ENCODE measurements at places on chromosomes 16 and 17.

GRCh38 chr17:43721537-43722268 is 36.9 kb downstream of the SOST start:
- DNase-seq, result no peak

DNA sequence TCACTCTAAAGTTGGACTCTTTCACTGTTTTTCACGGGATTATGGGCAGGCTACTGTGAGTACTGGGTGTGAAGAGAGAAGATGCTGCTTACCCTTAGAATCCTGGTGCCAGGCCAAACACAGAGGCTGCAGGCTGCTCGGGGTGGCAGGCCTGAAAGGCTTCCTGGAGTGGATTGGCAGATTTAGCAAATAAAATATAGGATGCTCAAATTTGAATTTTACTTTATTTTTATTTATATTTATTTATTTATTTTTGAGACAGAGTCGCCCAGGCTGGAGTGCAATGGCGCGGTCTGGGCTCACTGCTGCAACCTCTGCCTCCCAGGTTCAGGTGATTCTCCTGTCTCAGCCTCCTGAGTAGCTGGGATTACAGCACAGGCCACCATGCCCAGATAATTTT is 14.9 kb upstream of the STAC2 start:
- DNase-seq, result no peak

DNA sequence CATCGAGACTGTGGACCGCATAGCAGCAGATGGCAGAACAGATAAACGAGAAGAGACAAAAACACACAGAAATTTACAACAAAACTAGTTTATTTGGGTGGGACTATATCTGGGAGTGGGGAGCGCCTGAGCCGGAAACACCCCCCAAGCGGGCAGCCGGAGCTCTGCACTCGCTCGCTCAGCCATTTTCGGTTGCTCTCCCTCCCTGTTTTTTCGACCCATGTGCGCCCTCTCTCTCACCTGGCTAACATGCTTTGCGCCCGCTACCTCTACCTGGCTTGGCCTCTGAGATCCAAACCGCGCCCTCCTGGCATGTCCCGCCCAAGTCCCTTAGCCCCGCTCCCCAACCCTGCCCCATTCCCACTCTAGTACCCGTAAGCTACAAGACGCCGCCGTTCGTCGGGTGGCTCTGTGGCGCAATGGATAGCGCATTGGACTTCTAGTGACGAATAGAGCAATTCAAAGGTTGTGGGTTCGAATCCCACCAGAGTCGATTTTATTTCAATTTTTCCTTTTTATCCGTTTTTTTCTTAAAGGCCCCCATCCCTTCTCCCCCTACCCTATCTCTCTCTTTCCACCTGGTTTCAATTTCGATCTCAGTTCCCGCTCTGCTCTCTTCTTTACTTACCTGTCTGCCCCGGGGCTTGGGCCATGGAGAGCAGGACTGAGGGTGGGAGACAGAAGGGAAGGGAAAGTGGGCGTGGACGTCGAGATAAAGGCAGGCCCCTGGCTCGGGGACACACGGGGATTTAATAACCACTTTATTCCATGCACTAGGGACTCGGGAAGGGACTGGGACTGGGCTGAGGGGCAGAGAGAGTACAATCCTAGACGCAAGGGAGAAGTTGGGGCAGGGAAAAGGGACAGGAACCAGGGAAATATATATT is 2.4 kb upstream of the ALOXE3 start:
- peak; percentile 56 for DNase-seq

GRCh38 chr17:19304209-19304608 is 58.3 kb downstream of the B9D1 start:
- peak; percentile 43 for DNase-seq

DNA sequence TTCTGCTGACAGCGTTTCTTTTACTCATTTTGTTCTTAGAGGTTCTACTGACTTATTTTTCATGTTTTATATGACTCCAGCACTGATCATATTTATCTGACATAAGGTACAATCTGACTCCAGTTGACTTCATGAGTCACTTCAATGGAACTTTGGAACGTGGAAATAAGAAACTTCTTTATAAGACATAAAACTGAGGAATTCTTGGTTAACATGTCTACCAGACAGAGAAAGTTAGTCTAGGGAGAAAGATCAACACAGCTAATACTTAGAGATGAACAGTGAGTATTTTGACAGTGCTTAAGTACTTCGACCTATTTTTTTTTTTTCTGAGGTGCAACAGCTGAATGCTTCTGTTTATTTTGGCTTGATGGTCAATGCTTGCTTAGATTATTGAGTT is 679.5 kb downstream of the KCNJ2 start:
- DNase-seq, result no peak

DNA sequence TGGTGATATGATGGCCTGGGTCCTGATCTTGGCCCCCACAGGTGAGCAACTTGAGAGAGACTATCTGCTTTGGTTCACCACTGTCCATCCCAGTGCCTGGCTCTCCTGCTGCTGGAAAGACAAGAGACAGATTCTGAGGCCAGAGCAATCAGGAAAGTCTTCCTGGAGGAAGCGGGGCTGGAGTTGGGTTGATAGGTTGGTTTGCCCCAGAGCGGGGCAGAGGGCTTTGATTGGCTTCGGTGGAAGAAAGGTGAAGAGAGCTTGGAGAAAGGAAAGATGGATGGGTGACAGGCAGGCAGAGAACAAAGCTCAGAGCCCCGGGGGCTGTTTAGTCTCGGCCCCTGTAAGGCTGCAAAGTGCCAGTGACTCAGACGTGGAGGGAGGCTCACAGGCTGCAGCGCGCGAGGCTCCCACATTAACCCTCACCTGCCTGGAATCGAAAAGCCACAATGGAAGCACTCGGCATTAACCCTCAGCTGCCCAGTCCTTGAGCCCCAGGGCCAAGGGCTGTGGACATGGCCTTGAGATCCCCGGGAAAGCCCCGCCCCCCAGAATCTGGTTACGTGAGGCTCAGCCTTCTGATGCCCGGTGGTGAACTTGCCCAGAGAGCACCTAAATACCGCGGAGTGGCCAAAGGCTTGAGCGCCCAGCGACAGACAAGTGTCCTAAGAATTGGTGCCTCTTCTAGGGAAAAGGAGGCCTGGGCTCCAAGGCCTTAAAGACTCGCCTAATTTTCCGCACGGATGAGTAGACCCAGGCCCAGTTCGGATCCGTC is 996 bp upstream of the CPNE2 start:
- no peak for DNase-seq

DNA sequence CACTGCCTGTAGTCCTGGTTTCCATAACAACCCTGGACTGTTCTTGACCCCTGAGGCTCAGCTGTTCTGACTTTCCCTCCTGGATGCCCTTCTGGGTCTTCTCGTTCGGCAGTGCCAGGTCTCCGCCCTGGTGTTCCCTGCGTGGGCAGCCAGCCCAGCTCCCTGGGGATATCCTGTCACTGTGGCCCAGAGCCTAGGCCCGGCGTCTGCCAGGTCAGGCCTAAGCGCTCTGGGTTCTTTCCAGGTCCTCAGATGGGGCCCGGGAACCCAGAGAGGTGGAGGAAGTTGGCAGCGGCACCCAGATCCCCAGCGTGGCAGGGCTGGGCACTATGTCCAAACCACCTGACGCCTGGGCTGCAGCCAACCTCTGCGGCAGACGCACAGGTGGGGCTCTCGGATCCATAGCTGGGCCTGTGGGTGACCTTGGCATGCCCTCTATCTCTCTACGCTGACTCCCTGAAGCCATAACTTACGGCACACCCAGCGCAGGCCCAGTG is 12.5 kb upstream of the ATP2A3 start:
- no peak for DNase-seq

GRCh38 chr17:14775731-14776492 is 475.0 kb downstream of the HS3ST3B1 start:
- DNase-seq, result no peak

- no peak for DNase-seq
Measured at GRCh38 chr17:61728297-61728836, 135.0 kb downstream of the BRIP1 start.

- DNase-seq, result no peak
Measured at GRCh38 chr17:82957469-82957795, 117.6 kb upstream of the ZNF750 start.

DNA sequence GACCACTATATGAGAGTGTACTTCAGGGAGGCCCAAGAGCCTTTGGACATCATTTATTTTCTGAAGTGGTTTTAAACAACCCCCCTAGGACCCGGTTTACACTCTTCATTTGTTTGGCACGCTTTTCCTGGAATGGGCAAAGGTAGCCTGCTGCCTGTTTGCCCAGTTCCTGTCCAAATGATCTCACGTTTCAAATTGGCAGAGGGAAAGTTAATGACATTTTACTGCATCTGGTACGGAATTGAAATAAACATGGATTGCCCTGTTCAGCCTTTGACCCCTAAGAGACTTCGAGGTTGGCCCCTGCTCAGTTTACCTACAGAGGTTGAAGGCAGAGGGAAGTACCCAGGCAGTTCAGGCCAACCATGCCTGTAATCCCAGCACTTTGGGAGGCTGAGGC is 5.8 kb upstream of the RPRML start:
- no peak for DNase-seq

GRCh38 chr17:76843703-76844484 is 24.3 kb upstream of the MGAT5B start:
- DNase-seq, result no peak

DNA sequence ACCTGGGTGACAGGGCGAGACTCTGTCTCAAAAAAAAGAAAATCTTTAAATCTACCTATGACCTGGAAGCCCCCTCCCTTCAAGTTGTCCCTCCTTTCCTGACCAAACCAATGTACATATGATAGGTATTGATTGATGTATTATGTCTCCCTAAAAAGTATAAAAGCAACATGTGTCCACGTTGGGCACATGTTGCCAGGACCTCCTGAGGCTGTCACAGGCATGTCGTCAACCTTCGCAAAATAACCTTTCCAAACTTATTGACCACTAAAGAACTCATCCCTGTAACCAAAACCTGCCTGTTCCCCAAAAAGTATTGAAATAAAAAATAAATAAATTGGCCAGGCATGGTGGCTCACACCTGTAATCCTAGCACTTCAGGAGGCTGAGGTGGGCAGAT is 4.4 kb downstream of the OXLD1 start:
- DNase-seq, result no peak

GRCh38 chr17:40803617-40804082 is 3.9 kb upstream of the KRT28 start:
- DNase-seq, result peak; percentile 60

GRCh38 chr16:27816561-27816960 is 247.0 kb downstream of the GSG1L start:
- no peak for DNase-seq

- DNase-seq, result no peak
Measured at GRCh38 chr17:59893676-59894100, 767 bp downstream of the RPS6KB1 start.

DNA sequence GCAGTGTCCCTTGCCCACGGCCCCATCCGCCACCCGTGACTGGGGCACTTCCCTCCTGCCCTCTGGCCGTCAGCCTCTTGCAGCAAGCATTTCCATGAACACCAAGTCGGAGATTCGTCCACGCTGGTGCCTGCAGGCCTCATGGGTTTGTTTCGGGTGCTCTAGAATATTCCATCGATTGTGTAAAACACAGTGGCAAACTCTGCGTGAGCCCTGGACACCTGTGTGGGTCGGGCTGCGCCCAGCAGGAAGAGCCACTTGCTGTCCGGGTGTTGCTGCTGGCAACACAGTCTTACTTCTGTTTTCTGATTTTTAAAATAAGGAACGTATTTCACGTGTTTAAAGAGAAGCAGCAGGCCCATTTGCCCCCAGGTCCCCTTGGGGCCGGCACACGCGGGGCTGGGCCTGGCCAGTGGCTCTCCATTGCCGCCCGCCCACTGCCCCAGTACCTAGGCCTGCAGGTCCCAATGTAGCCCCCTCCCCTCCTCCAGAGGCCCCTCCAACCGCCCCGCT is 10.0 kb downstream of the CYBC1 start:
- no peak for DNase-seq

DNA sequence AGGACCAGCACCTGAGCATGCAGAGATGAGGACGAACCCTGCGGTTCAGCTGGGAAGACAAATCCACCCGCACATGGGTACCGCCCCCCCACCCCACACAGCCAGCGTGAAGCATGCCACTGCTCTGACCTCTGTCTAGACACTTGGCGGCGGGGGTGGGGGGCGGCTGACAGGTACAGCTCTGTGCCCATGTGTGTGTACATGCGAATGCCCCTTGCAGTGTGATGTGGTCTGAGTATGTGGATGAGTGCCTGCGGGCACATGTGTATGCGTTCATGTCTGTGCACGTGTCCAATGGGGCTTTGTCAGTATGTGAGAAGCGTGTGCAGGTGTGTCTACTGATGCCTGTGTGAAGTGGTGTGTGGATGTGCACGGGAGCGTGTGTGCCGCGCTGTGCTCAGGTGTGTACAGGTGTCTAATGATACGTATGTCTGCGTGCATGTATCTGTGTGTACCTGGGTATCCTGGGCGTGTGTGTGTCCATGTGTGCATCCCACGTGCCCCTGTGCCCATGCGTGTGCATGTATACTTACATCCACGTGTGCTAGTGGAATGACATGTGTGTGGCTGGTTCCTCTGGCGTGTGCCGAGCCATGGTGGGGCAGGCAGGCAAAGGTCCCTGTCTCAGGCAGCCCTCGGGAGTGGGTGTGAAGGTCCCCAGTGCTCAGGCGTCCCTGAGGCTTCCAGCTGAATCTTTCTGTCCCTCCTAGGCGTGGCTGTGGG is 636 bp upstream of the RAP1GAP2 start:
- no peak for DNase-seq

DNA sequence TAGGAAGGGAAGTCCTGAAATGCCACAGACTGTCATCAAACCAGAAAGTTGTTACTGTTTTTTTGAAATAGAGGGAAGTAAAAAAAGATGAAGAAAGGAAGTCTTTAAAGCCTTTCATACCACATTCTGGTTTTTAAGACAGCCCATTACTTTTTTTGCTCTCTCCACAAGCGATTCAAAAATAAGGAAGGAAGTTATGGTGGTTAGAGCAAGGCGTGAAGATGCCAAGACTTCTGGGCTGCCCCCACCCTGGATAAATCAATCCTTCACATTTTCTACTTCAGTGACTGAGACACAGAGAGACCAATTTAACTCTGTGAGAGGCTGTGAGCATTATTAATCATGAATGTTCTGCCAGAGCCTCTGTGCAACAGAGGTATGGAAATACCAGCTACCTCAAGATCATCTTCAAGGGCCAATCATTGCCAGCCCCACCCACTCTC is 82.3 kb upstream of the BCAR1 start:
- DNase-seq, result no peak

DNA sequence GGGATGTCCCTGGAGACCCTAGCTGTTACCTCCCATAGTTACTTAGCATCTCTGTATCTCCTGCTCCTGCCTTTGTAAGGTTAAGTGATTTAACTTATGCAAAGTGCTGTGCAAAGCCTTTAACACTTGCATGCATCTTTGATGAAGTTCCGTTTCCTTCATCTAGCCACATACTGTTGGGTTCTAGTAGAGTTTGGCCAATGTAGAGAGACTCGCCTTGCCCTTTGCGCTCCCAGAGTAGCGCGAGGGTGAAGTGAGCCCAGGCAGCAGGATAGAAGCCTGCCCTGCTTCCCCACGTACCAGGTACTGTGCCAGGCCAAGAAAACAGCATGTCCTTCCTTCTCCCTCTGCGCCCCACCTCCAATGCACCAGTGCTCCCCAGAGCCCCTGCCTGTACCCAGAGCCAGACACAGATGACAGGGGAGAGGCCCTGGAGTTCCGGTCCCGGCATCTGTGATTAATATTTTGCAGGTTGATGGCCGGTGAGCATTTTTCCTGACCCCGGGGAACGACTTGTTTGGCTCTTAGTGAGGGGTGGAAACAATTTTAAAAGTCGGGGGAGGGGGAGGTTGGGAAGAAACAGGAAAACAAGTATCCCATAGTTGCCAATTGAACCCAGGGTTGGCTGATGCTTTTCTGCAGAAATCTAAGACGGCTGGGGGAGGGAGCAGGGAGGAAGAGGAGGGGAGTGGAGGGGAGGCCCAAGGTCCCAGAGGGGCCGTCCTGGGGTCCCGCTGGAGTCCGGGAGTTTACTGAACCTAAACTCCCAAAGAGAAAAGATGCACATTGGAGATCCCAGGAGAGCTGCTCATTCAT is 13.1 kb upstream of the CDC42EP4 start:
- no peak for DNase-seq
